ENCODE measurements at places on chromosomes 2 and 18.

DNA sequence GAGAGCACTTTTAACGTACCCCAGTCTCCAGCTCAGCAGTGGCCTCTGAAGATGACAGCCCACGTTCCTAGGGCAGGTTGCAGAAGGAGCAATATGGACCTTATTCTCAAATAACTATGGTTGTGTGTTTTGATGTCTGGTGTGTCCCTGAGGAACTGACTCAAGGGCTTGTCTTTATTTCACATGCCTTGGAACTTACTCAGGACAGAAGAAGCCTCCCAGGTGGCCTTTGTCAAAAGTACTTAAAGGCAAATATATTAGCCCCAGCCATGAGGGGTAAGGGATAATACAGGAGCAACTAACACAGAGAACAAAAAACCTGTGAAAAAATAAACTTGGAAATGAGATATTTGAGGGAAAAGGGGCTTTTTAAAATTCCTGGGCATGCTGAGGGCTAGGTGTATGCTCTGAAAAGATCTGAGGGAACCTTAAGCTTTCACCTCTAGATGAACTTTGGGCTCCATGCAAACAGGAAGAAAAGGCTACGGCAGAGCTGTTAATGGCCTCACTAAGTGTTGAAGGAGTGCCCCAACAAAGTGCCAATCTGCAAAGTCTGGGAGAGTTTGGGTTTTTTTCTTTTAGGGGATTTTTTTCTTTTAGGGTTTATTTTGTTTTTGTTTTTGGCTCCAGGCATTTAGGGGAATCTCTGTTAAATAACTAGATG, 40.3 kb downstream of the SRBD1 start:
- no peak for DNase-seq

DNA sequence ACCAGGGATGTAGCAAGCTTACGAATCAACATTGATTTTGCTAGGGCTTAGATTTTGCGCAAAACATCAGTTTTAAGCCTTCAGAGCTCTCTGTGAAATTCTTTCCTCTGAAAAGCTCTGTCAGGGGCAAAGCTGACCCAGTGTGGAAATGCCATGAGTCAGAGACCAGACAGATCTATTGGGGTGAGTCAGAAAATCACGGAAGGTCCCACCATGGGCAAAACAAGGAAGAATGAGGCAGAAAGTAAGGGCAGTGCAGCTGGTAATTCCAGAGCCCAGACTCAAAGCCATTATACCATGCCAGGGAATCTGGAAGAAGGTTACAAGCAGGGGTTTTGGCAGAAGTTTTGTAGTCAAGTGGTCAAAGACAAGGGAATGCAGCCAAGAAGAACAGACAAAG, 256.6 kb upstream of the CTAGE1 start:
- DNase-seq: peak; percentile 90

GRCh38 chr2:203728321-203728720, 21.9 kb downstream of the CD28 start:
- no peak for DNase-seq

DNA sequence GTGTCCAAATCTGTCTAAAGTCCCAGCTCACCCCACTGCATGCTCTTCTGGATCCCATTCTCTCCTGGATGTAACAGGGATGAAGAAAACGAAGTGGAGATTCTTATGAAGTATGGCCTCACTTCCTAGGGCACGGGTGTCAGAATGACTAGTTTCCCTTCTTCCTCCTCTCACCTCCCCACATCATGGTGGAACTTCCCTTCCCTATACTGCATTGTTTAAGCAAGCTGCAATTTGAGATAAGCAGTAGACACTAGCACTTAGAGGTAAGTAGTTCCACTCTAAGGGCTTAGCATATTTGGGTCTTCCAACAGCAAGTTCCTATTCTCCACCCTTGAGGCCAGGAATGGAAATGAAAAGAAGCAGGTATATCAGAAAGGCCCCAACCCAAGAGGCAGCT, 29.7 kb downstream of the SLC4A5 start:
- DNase-seq: no peak

- DNase-seq: no peak
These were observed 47.7 kb upstream of the RNU4ATAC start for GRCh38 chr2:121483021-121483420.

GRCh38 chr2:23655934-23656596, 270.9 kb downstream of the ATAD2B start:
- DNase-seq: no peak

DNA sequence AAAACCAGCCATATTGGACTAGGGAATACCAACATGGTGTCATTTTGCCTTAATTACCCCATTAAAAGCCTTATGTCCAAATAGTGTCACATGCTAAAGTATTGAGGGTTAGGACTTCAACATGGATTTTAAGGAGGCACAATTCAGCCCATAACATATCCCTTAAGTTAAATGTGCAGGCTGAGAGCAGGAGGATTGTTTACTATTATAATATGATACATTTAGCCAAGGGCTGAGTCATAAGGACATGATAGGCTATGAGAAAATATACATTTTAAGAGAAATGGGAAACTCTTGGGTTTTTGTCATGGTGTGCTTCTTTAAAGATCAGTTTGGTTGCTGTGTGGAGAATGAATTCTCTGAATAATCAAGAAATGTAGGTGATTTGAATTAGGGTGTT, 136.8 kb downstream of the RDH14 start:
- no peak for DNase-seq

DNA sequence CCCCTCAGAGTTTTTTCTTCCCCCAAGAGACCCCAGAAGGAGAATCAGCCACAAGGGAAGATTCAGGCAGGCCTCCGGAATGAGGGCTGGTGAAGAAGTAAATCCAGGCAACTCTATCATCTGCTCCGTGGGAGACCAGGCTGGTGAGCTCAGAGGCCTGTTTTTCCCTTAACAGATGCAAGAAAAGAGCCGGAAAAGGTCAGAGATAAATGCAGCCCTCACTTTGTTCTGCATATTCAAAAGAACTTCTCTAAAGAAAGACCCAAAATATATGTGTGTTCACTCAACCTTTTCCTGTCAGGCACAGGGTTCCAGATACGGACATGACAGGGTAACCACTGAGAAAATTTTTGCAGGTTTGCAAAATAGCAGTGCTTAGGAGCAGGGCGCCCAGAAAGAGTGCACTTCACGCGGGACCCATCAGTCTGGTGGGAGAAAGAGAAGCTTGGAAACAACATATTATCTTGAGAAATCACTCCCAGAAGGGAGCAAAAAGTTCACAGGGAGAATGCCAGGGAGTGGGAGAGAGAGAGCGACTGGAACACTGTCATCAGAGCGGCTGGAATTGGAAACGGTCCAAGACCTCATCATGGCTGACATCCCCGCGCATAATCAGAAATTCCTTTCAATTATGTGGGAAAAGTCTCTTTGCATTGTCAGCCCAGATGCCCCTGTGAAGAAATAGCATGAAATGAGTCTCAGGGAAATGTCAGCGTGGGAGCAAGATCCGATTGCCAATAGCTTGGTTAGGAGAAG, 244.8 kb upstream of the SLC14A2 start:
- no peak for DNase-seq

DNA sequence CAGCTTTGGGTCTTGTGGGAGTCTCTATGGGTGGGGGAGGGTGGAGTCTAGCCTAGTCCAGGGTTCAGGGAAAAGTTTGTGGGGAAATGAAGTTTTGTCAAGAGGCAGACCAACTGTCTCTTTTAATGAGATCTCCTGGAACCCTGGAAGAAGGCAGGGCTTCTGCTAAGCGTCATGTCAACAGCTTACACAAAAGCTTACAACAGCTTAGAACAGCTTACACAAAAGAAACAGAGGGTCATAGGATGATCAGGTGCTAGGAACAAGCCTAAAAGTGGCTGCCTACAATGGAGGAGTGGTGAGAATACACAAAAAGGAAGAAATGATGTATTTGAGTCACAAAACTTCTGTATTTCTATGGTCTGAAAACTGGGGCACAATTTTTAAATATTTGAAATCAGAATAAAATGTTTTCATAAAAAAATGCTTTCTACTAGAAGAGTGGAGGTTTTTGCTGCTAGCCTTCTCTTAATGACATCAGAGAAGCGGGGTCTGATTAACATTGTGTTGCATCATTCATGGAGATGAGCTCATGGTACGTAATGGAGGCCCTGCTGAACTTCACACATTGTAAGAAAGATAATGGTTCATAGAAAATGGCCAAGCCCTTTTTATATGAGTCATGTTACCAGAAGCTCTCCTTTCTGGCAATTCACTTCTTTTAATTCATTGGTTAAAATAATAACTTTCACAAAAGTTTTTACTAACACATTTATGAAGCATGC, 351.0 kb downstream of the PIK3C3 start:
- no peak for DNase-seq

GRCh38 chr18:76013057-76013456, 482.0 kb downstream of the ZNF516 start:
- no peak for DNase-seq

DNA sequence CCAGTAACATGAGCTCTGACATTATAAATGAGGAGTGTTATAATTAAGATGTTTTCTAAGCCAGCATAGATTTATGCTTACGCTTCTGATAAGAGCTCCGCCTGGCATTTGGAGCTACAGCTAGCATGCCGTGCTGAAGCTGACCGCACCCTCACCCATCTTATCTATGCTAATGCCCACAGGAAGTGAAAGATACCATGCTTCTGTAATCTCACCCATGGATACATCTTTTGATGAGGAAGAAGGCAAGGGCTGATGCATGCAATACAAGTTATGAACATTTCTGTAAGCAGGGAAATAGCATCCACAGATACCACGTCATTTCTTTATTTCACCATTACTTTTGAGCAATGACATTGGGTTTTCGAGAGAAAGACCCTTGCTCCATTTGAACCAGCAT, 82.3 kb downstream of the ARL4C start:
- no peak for DNase-seq

DNA sequence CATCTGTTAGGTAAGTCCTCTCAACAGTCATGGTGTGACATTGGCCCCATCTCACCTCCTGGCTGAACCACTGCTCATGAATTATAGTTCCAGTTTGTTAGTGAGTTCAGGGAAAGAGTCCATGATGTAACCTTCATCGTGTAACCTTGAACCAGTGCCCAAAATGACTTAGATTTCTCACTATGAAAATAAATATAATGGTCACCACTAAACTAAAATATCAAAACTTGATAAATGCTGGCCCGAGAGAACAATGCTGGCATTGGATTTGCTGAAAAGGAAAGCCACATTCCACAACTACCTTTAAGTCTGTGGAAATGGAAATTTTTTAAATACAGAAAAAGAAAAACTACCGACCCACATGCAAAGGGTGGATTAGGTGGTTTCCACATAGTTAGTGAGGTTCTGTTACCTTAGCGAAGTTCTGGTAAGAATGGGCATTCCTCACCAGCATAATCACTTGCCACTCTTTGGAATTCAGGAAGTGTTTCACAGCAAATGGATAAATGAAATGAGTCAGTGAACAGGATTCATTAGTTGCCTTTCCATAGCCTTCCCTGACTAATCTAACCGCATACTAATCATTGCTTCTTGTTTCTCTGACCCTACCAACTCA, 133.9 kb upstream of the CTAGE1 start:
- DNase-seq: peak; percentile 90

- no peak for DNase-seq
These were observed 287.0 kb downstream of the SLC8A1 start for GRCh38 chr2:40164736-40165508.

- no peak for DNase-seq
These were observed 64.3 kb upstream of the ACSL3 start for GRCh38 chr2:222796413-222797103.

DNA sequence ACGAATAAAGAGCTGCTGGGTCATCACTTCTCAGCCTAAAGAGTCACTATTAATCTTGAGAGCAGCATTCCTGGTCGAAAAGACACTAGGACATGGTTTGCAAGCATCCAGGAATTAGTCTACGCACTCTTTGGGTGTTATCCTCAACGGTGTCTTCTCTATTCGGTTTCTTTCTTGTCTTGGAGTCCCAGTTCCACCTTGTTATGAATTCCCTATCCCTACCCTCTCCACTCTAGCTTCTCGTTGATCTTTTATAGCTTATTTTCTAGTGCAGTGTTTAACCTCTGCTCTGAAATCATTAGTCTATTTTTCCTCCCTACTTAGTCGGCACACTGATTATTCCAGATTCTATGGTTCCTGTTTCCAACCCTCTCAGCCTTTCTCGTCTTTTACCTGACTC, 158.1 kb upstream of the LRRTM1 start:
- DNase-seq: no peak

DNA sequence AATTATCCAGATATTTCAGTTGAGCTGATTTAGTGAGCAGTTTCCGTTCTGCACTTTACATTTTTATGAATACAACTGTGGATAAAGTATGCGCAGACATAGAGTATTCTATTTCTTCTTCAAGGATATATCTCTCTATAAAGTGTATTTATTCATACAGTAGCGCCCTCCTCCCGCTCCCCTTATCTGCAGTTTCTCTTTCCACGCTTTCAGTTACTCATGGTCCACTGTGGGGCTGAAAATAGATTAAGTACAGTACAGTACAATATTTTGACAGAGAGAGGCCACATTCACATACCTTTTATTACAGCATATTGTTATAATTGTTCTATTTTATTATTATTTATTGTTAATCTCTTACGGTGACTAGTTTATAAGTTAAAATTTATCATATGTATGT, 19.7 kb upstream of the FHL2 start:
- DNase-seq: no peak

GRCh38 chr18:22734791-22735627, 198.1 kb upstream of the RBBP8 start:
- DNase-seq: no peak

GRCh38 chr18:9845256-9845655, 40.5 kb upstream of the TXNDC2 start:
- no peak for DNase-seq

DNA sequence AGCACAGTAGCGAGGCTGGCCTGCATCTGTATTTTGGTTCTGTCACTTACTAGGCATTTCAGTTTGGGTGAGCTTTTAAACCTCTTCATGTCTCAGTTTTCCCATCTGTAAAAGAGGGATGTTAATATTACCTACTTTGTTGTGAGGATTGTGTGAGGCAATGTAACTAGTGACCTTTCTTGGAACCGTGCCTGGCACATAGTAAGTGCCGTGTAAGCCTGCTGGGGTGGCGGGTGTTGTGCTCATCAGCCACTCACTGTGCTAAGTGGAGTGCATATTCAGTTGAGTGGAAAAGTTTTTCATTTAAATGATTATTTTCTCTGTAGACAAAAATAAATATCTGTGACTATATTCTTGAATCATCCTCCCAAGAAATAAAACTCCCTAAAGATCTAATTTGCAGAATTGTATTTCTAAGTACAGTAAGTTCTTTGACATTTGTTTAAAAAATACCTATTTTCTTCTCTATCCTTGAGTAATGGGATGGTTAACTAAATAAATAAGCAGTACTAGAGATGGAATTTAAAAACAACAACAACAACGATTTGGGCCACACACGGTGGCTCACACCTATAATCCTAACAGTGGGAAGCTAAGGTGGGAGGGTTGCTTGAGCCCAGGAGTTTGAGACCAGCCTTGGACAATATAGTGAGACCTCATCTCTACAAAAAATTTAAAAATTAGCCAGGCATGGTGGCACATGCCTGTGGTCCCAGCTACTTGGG, 56.7 kb downstream of the MALT1 start:
- DNase-seq: peak; percentile 6

- no peak for DNase-seq
These were observed 67.3 kb downstream of the SH3RF3 start for GRCh38 chr2:109196081-109196875.

- peak; percentile 6 for DNase-seq
These were observed 65.1 kb upstream of the RPRM start for GRCh38 chr2:153543635-153544071.

Data from non-pigmented ciliary epithelial cell (primary cell).